ENCODE measurements at places on chromosomes 1 and 21.

DNA sequence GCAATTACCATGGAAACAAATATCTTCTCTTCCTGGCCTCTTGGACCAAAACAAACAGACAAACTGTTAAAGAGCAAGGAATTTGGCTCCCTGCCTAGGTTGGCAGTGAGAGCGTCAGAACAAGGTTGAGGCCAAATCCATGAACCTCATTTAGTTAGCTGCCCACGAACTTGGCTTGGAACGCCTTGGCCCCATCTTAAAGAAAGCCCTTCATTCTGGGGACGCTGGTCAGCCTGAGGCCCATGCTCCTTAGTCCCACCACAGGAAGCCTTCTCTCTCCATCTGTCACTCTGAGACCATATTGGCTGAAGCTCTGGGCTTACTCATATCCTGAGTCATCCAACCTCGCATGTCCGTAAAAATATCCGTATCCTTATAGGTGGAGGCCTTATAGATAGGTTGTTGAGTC, 62.4 kb upstream of the DIRAS3 start:
- no peak for DNase-seq

DNA sequence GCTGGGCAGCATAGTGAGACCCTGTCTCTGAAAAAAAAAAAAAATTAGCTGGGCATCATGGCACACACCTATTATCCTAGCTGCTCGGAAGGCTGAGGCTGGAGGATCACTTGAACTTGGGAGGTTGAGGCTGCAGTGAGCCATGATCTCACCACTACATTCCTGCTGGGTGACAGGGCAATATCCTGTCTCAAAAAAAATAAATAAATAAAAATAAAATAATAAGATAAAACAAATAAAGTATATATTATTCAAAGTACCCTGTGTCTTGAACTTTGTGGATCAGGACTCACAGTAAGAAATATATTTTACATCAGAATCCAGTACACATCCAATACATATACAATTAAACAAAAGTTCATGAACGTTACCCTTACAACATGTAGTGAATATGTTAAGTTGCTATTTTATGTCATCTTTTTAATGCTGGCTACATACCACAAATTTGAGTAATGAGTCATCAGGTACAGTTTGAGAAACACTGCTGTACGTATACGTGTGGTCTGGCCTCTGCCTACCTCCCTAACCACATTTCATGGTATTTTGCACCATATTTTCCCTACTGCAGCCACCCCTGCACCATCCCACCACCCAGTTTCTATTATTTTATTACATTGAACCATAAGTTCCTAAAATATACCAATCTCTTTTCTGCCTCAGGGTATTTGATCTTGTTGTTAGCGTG, 4.4 kb downstream of the NME7 start:
- DNase-seq = no peak

GRCh38 chr1:156905651-156906050, 12.1 kb downstream of the PEAR1 start:
- no peak for DNase-seq

DNA sequence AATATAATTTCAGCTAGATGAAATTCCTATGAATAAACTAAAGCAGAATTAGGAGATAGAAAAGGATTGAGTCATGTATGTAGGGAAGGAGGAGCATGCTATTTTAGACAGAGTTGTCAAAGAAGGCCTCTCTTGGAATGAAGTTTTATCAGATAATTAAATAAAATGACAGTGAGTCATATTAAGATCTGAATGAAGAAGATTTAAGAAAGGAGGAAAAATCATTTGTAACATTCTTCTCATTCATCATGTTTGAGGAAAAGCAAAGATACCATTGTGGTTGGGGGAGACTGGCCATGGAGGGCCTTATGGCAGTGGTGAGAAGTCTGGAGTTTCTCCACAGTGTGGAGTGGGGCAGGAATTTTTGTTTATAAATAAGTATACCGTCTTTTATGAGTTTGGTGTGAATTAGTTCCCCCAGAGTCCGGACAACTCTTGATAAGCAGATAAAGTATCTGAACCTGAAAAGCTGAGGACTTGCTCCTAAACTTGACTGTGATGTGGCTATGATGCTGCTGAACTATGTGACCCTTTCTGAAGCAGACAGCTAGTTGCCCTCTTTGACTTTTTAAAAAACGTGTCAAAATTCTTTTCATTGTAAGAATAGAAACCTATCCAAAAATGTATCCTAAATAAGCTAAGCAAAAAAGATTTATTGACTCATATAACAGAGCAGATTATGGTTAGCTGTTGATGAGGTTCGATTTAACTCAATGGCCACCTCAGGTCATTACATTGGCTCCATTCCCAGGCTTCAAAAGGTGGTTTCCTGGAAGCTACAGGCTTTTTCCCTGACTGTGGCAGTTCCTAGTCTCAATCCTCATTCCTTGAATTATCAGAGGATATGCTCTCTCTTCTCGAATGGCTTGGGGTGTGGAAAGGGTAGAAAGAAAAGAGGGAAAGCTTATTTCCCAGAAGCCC, 90.8 kb downstream of the LHX9 start:
- DNase-seq = no peak

DNA sequence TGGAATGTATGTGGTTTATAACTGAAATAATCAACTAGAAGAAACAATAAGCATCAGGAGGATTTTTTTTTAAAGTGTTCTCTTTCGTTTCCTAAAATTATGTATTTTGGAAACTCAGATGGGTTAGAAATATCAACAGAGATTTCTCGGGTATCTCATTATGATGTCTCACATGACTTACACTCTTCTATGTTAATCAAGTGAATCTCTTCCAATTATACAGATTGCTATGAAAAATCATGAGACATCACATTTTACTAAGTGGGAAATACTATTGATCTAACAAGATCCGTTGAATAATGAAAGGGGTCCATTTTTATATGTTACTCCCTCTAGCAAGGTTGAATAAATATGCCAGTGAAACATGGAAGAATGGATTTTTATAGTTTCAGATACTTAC, 54.7 kb upstream of the NRIP1 start:
- no peak for DNase-seq

DNA sequence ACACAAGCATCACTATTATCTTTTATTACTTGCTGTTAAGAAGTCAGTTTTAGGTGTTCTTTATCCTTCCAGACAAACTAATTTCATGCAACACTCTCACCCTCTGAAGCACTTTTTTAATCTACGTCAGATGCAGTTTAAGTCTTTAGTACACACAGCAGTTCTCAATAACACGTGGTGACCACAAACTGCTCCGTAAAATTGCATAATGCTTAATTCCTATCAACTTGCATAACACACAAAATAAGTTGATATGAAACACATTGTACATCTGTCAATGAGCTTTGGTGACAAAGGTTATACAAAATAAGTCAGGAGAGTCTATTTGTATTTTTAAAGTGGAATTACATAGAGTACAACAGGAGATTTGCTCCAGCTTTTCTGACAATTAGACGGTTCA, 140.9 kb upstream of the ETS2 start:
- DNase-seq = no peak

- no peak for DNase-seq
These were observed 658.1 kb upstream of the PRMT6 start for GRCh38 chr1:106398391-106398790.

DNA sequence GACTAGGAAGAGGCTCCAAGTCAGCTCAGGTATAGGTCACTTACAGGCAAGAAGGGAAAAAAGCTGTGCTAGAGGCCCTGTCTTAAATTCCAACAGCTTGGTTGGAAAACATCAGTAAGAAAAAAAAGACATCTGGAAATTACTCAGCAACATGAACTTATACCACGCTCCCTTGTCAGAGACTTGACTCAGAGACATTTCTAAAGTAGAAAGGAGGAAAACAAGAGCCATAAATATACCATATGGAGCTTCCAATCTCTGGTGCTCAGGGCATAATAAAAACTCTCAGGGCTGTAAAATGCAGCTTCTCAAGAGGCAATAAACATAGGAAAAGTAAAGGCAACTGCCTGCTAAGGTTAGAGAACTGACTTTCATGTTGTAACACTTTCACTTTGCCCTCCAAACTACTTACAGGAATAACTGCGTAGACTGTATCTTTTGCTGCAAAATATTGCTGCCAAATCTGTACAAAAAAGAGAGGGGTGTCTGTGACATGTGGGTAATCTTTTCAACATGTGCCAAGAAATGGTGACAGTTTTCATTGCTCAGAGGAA, 14.7 kb downstream of the ATPAF1 start:
- DNase-seq = no peak

DNA sequence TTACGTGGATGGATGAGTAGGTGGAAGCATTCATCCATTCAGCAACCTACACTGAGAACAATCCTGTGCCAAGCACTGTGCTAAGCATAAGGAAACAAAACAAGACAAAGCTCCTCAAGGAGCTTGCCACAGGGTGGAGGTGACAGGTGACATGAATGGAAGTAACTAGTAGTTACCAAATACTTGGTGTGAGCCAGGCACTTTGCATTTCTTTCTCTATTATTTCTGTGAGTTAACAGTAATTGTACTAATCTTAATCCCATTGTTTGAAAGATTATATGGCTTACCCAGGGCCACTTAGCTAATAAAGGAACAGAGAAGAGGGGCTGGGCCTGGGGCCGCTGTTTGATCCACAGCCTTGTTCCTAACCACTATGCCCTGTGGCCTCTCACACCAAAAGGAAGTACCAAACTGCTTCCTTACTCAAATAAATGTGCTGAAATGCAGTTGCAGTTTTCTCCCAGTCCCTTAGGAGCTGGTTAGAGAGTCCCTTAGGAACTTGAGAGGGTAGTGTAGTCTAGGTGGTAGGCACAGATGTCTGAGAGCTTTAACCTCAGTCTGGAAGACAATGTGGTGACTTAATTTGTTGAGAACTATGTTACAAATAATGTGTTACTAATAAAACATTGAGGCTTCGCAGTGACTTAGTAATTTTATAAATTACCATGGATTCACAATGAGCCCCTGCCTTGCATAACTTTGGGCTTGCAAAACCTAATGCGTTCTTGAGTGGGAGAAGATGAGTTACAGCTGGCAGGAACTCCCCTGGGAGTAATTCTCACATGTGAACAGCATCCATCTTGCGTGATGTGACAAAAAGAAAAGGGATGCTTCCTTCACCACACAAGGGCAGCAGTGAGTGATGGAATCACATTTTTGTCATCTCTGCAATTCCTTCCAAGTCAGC, 69.8 kb downstream of the MPZL1 start:
- DNase-seq = peak; percentile 24

DNA sequence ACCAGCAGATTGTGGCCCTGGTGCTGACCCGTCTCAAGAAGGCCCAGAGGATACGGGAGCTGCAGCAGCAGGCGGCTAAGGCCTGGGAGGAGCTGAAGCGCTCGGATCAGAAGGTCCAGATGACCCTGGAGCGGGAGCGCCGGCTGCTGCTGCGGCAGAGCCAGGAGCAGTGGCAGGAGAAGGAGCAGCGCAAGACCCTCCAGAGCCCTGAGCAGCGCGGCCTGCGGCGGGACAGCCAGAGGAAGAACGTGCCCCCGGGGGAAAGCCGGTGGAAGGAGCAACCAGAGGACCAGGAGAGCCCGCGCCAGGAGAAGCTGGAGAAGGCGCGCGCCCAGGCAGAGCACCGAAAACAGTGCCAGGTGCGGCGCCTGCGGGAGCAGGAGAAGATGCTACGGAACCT, 1.0 kb downstream of the CCDC185 start:
- no peak for DNase-seq
